ENCODE measurements at places on chromosomes 2 and 18. TPM values are rescaled to one million over a fixed set of nuclear protein-coding genes. Genes with fewer than 3 reads are reported as not detected.

- no peaks in the 10 kb centered on the region for H3K4me1 ChIP-seq
- H3K27ac ChIP-seq, result no peak overlapping the region
- H3K36me3 ChIP-seq, result no peaks in the 10 kb centered on the region
- no peaks in the 10 kb centered on the region for H3K27me3 ChIP-seq
- no peak overlapping the region for H3K4me3 ChIP-seq
Measured at GRCh38 chr2:130767408-130767775, 12.1 kb downstream of the AMER3 start.

- H3K27me3 ChIP-seq, result no peaks in the 10 kb centered on the region
- H3K36me3 ChIP-seq, result no peaks in the 10 kb centered on the region
- H3K4me3 ChIP-seq, result no peak overlapping the region
- no peaks in the 10 kb centered on the region for H3K4me1 ChIP-seq
- H3K27ac ChIP-seq, result no peak overlapping the region
- DNase-seq, result no peak
Measured at GRCh38 chr18:3836483-3837335, 386.7 kb downstream of the TGIF1 start.

DNA sequence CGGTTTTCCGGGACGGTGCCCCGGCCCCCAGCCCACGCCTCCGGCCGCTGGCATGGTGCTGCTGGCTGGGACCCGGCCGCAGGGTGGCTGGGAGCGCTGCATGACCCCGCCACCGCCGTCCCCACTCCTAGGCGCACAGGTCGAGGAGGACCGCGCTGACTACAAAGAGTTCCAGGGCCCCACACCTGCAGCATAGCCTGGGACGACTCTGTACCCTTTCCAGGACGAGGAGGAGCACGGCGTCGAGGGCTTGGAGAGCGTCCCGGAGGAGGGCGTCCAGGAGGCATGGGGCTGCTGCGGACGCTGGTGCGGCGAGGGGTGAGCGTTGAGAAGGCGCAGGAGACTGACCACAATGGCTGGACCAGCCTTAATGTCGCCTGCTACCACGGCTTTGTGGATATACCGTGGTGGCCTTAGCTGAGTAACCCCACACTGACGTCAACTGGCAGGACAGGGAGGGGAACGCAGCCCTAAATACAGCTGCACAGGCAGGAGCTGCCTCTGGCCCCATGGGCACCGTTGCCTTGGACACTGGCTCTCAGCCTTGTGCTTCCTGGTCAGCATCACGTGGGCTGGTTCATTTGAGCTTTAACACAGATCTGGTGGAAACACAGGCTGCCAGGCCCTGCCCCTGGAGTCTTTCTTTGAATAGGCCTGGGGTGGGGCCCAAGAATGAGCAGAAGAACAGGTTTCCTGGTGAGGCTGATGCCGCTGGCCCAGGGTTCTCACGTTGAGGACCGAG lies 40.9 kb upstream of the TRIM43B start:
- peak overlapping the region; percentile 58 for H3K4me3 ChIP-seq
- no peaks in the 10 kb centered on the region for H3K4me1 ChIP-seq
- peak; percentile 4 for DNase-seq
- H3K27ac ChIP-seq, result no peak overlapping the region

DNA sequence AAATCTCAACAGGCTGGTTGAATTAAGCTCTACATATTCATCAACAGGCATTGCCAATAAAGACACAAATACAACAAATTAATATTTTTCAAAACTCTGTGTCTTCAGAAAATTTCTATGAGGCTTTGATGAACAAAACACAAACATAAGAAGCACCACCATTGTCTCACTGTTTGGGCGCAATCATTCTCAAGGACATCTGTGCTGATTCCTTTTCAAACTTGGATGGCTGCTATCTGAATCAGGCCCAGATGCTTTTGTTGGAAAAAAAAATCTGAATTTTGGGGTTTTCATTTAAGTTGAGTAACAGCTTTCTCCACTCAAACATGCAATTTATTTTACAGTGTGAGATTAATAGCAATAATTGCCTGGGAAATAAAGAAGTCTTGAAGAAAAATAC lies 173.8 kb downstream of the NRXN1 start:
- H3K4me1 ChIP-seq, result no peaks in the 10 kb centered on the region
- no peak overlapping the region for H3K27ac ChIP-seq
- H3K36me3 ChIP-seq, result no peaks in the 10 kb centered on the region
- no peak overlapping the region for H3K4me3 ChIP-seq
- no peaks in the 10 kb centered on the region for H3K27me3 ChIP-seq

- no peaks in the 10 kb centered on the region for H3K4me1 ChIP-seq
- H3K27me3 ChIP-seq, result no peaks in the 10 kb centered on the region
- DNase-seq, result no peak
- no peaks in the 10 kb centered on the region for H3K36me3 ChIP-seq
- no peak overlapping the region for H3K4me3 ChIP-seq
Measured at GRCh38 chr2:30366199-30366691, 80.8 kb upstream of the LCLAT1 start.

Gene IRS1
- 23.1 TPM for polyA plus RNA-seq
